Camera-type eye (tissue), 1 donor: ENCODE measurements at places on chromosomes 2 and 18. TPM values are rescaled to one million over a fixed set of nuclear protein-coding genes. Genes with fewer than 3 reads are reported as not detected.

Gene DSC3
- total RNA-seq, result 18.1 TPM

Gene CCDC68
- total RNA-seq, result 14.3 TPM

Gene REEP1
- total RNA-seq, result 34.9 TPM

Gene RSAD2
- total RNA-seq, result 7.9 TPM

Gene CHST9
- total RNA-seq, result 3.8 TPM

Gene FIGLA
- 1.8 TPM for total RNA-seq

Gene FOXD4L1
- not detected for total RNA-seq

Gene DSEL
- 32.9 TPM for total RNA-seq

Gene SLC16A14
- total RNA-seq, result 17.5 TPM

Gene SPP2
- not detected for total RNA-seq

Gene TGFA
- 3.4 TPM for total RNA-seq

Gene RNF125
- 4.1 TPM for total RNA-seq
